ENCODE measurements at places on chromosomes 12 and 14.

GRCh38 chr14:53032838-53033390 is 82.1 kb upstream of the FERMT2 start:
- DNase-seq: no peak

- DNase-seq: no peak
Observed at GRCh38 chr12:124214574-124214973, 80.3 kb upstream of the RFLNA start.

DNA sequence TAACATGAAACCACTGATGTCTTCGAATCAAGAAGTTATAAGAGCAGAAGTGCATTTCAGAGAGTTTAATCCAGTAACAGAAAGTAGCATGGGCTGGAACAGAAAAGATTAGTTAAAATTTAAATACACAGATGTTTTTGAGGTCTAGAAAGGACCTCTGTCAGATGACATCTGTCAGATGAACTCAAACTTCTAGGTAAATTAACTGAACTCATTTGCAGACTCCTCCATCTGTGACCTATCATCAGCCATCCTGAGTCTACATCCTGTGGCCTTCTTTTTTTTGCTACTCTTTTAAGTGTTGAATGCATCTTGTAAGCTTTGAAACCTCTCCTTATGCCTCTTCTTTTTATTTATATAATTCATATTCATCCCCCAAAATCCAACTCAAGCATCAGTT is 53.3 kb downstream of the C2CD5 start:
- DNase-seq: no peak

DNA sequence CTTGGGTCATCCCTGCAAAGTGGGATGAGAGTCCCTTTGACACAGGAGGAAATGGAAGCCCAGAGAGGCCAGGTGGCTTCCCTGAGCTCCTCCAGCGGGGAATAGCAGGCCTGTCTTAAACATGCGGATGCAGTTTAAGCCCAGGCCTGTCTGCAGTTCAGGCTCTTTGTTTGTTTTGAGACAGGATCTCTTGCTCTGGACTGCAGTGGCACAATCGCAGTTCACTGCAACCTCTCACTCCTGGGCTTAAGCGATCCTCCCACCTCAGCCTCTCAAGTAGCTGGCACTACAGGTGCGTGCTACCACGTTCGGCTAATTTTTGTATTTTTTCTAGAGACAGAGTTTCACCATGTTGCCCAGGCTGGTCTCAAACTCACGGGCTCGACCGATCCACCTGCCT is 3.5 kb downstream of the TRPV4 start:
- DNase-seq: no peak

DNA sequence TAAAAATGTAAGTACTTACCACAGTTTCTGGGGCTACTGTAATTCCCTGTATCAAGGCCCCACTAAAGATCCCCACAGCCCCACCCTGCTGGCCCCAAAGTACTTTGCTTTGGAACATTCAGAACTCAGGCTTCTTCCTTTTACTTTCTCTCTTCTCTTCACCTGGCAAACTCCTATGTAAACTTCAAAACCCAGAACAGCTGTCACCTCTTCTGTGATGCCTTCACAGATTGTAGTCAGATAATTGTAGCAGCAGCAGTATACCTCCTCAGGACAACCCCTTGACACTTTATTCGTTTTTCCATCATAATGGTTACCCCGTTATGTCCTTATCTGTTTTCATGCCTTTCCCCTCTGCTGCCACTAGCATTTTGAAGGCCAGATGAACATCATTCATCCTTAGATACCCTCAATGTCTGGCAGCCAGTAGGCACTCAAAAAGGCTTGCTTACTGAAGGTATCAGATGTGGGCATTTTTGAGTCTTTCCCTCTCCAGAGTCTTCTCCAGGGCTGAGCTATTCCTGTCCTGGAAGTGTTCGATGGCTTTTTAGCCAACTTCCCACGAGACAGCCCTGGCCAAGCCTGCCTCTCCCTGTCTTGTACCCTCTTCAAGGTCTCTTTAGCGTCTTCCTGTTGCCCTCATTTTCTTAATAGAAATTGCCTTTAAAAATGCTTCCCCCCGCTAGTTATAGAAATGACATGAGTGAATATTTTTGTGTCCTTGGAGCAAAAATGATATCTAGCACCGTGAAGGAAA is 7.4 kb downstream of the PLBD2 start:
- DNase-seq: no peak

GRCh38 chr12:96171905-96172304 is 22.3 kb upstream of the ELK3 start:
- DNase-seq: no peak

All from stimulated activated CD8-positive, alpha-beta memory T cell treated with anti-CD3 and anti-CD28 coated beads, Interleukin-2, amount 100 ng/mL, for 1 hour (primary cell).